ENCODE measurements at places on chromosomes 5 and 9.

- DNase-seq: no peak
Measured at GRCh38 chr9:112009656-112010055, 113.0 kb downstream of the UGCG start.

DNA sequence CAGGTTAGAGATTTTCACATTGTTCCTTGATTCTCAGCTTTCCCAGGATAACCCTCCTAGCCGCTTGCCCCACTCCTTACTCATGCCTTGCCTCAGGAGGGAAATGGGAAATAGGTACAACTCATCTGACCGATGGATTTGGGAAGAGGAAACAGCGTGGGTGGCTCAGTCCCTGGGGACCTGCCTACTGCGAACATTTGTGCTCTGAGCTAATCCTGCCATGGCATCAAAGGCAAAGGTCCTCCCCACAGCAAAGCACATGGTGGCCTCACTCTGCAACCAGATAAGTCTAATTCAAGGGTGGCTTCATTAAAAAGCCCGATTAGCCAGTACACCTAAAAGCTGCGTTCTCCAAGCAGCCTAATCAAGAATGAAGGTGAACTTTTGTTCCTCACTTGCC, 82.4 kb upstream of the ADRA1B start:
- DNase-seq: no peak

- DNase-seq: no peak
Measured at GRCh38 chr9:127106466-127106855, 16.0 kb downstream of the ANGPTL2 start.

- no peak for DNase-seq
Measured at GRCh38 chr9:114300153-114300845, 22.6 kb upstream of the ORM1 start.

DNA sequence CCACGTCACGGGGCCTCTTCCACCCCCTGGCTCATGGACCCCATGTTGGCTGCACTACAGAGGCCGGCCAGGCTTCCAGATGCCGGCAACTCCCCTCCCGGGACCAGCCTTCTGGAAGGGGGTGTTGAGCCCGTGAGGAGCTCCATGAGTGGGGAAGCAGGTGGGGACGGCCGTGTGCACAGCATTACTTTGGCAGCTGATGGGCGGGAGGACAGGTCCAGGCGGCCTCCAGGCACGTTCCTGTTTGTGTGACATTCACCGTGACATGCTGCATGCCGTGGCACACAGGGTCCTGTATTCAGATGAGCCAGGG, 29.1 kb upstream of the ABO start:
- no peak for DNase-seq

DNA sequence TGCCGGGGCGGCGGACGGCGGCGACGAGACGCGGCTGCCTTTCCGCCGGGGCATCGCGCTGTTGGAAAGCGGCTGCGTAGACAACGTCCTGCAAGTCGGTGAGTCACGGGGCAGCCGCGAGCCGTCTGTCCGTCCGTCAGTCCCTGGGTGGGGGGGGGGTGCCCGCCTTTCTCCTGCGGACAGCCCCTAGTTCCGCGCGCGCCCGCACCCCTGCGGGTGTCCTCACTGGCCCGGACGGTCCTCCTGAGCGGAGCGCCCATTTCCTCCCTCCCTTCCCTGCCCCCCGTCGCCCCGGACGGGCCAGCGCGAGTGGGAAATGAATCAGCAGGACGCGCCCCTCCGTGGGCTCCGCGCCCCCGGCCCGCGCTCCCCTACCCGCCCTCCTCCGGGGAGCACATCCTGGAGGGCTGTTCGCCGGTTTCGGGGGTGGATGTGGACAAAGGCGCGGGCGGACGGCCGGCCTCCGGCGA, 828 bp downstream of the ZSWIM6 start:
- peak; percentile 64 for DNase-seq

GRCh38 chr9:33739398-33739797, 56.0 kb upstream of the PRSS3 start:
- no peak for DNase-seq

GRCh38 chr5:9523090-9523823, 22.6 kb downstream of the SEMA5A start:
- DNase-seq: peak; percentile 91

All from M059J (cell line).